ENCODE measurements at places on chromosomes 12 and 14. TPM values are rescaled to one million over a fixed set of nuclear protein-coding genes. Genes with fewer than 3 reads are reported as not detected.
A peak's percentile ranks its signal among the peaks of the same experiment; 100 is the strongest.

MYF6 gene
- total RNA-seq: not detected

TSPAN19 gene
- total RNA-seq: not detected

CD163L1 gene
- total RNA-seq: not detected

RNF212B gene
- not detected for total RNA-seq

ABCC9 gene
- total RNA-seq: not detected

AQP6 gene
- total RNA-seq: not detected

CNTN1 gene
- not detected for total RNA-seq

MLXIP gene
- total RNA-seq: 26.0 TPM

KLHDC1 gene
- 2.6 TPM for total RNA-seq

CLEC9A gene
- not detected for total RNA-seq

RHOJ gene
- total RNA-seq: not detected

DNA sequence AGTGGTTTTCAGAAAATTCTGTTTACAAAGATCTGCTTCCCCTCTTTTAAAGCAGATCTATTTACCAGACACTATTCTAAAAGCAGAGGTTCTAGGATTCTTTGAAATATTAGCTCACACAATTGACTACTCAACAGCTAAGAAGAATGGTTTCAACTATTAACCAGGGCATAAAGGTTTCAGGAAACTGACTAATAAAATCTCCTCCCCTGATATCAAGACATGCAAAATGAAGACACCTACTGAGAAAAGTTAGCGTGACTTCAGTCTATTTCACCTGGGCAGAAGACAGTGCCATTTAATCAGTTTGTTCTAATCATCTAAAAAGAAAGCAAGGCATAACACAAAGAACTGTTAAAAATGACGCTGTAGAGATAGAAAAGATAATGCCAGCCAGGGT lies 22.2 kb downstream of the DAD1 start:
- DNase-seq: no peak

- DNase-seq: no peak
Measured at GRCh38 chr14:61768240-61768639, 6.0 kb downstream of the SNAPC1 start.

- no peak for DNase-seq
Measured at GRCh38 chr12:116143909-116144308, 133.6 kb downstream of the MED13L start.

DNA sequence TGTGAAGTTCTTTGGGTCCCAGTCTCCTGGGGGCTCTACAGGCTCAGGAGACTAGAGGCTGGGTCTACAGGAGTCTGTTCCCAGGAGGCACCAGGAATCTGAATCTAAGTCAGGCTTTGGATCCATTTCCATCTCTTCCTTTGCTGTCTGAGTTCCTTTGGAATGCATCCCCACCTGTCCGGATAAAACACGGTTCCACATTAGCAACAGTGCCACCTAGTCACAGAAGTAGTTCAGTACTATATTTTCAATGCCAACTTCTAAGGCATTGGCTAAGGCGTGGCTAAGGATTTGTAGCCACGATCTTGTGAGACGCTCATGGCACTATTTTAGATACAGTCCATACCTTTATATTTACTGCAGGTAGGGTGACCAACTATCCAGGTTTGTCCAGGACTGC lies 15.1 kb downstream of the ZC2HC1C start:
- DNase-seq: no peak

GRCh38 chr12:1559676-1560091 lies 34.7 kb downstream of the FBXL14 start:
- no peak for DNase-seq

DNA sequence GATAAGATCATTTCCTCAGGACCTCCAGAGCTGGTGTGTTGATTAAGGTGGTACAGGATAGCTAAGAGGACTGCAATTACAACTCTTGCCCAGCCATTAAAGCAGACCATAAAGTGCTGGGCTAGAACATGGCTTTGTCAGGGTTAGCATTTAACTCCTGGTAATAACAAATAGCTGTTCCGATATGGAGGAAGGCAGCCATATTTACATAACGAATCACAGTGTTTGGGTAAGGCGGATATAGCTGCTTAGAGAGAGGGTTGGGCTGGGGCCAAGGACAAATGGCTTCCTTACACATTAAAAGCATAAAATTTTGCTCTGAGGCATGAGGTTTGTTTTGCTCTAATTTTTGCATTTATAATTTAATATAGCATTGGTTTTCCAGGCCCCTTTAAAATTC lies 297.7 kb upstream of the DDHD1 start:
- no peak for DNase-seq

GRCh38 chr12:42208574-42208973 lies 29.5 kb downstream of the YAF2 start:
- DNase-seq: no peak

- no peak for DNase-seq
Measured at GRCh38 chr14:34680806-34681479, 33.5 kb downstream of the CFL2 start.

GRCh38 chr12:52918351-52918750 lies 13.5 kb upstream of the KRT8 start:
- DNase-seq: no peak

DNA sequence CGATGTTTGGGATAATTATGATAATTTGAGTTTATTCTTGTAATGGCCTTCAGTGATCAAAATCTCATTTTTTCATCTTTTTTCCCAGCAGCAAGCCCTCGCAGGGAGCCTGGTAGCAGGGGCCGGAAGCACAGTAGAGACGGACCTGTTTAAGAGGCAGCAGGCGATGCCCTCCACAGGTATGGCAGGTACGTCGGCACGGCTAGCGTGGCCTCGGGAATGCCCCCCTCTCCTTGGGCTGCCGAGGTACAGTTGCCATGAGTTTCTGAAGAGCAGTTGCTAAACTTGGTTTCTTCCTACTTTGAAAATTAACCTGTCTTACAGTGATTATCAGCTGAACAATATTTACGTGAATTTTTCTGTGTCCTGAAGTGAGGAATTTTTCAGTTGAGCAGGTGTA lies 29.9 kb downstream of the EP400 start:
- no peak for DNase-seq

DNA sequence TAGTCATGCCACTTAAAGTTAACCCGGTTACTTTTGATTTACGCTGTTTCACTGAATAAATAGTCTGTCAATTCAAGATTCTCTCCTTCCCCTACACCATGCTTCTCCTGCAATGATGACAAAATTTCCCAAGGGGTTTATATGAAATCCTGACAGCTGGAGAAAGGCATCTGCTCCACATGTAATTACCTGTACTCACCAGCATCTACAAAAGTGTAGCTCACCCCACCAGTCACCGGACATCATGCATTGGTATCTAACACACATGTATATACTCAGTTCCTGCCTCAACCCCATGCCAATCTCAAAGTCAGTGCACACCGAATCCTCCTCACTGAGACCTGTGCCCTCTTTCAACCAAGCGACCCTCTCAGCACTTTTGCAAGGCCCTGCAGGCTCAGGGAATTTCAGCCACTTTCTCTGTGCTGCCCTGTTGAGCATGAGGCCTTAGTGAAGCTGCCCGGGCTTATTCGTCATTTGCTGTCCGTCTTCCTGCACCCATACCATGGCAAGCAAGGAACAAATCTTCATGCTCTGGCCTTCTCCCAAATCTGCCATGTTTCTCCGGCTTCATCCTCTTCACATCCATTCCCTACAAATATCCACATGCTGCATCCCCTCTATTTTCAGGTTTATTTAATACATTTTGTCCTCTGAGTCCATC lies 131.6 kb downstream of the SEC23A start:
- DNase-seq: no peak

GRCh38 chr12:56258820-56259183 lies 618 bp upstream of the ANKRD52 start:
- DNase-seq: no peak

- DNase-seq: no peak
Measured at GRCh38 chr14:103692159-103692558, 23.1 kb downstream of the XRCC3 start.

GRCh38 chr14:101960225-101960624 lies 4.1 kb upstream of the DYNC1H1 start:
- peak; percentile 35 for DNase-seq

GRCh38 chr12:51901121-51901817 lies 6.0 kb upstream of the ACVRL1 start:
- no peak for DNase-seq

- DNase-seq: no peak
Measured at GRCh38 chr12:90287585-90287984, 578.9 kb upstream of the ATP2B1 start.

DNA sequence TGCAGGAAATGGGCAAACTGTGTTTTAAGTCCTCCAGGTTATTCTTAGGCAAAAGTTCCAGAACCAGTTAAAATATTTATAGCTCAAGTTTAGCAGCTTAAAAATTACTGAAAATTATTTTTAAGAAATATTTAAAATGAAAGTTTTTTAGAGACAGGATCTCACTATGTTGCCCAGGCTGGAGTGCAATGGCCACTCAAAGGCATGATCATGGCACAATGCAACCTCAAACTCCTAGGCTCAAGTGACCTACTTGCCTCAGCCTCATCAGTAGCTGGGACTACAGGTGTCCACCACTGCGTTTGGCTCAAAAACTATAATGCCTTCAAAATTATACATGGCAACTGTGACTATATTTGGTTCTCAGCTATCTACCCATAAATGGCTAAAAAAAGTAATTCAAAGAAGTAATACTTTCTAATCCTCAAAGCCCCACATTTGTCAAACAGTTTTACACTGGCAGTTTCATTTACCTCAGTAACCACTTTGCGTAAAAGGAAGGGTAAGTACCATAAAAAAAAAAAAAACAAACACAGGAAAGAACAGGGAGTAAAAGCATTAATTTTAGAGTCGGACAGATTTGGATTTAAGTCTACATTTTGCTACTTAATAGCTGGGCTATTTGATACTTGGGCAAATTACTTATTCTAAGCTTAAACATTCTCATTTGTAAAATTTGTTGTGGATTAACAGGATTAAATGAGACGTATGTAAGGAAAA lies 9.2 kb downstream of the KLHL28 start:
- no peak for DNase-seq

DNA sequence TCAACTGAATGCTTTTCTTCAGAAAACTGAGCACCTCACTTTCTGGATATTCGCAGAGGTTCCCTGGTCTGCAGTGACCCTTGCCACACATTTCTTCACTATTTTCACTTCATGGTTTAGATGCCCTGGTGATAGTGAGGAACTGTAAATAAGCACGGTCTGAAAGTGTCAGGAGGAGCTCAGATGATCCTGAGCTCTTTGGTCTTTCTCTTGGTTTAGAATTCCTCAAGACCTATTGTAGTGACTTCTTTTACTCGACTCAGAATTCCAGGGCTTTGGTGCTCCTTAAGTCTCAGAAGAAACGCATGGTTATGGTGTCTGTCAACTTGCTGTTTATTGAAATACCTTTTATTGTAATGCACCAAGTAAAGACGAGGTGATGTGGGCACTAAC lies 84.0 kb downstream of the SAMD4A start:
- no peak for DNase-seq

GRCh38 chr14:68103853-68104252 lies 284.3 kb downstream of the RAD51B start:
- no peak for DNase-seq

- no peak for DNase-seq
Measured at GRCh38 chr14:34450958-34451357, 11.1 kb downstream of the SPTSSA start.

DNA sequence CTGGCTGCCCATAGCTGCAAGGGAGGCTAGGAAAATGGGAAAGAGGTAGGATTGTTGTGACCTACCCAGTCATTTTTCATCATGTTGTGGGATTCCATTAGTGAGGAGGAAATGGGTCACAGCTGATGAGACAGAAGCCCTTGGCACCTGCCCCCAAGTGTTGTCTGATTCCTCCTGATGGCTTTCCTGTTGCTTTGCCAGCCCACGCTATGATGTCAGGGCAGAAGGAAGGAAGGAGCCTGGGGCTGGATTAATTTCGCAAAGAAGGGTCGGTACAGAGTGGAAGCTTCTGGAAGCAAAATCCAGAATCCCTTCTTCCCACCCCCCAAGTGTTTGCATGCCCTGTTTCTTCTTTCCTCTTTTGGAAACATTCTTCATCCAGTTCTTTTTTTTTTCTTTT lies 8.7 kb downstream of the OTUB2 start:
- no peak for DNase-seq
